IMR-90 (cell line): ENCODE measurements at places on chromosomes 12 and 14. TPM values are rescaled to one million over a fixed set of nuclear protein-coding genes. Genes with fewer than 3 reads are reported as not detected.
A peak's percentile ranks its signal among the peaks of the same experiment; 100 is the strongest.

GRCh38 chr12:1881936-1882335 lies 36.5 kb downstream of the CACNA2D4 start:
- no peak for DNase-seq

CSRP2 gene
- total RNA-seq: 156 and 157 TPM in 2 replicates

HOXC11 gene
- total RNA-seq: not detected in 2 replicates

RD3L gene
- not detected in 2 replicates for total RNA-seq

GPR65 gene
- 0.18 and 0.28 TPM in 2 replicates for total RNA-seq

SLC39A2 gene
- total RNA-seq: not detected in 2 replicates

DNA sequence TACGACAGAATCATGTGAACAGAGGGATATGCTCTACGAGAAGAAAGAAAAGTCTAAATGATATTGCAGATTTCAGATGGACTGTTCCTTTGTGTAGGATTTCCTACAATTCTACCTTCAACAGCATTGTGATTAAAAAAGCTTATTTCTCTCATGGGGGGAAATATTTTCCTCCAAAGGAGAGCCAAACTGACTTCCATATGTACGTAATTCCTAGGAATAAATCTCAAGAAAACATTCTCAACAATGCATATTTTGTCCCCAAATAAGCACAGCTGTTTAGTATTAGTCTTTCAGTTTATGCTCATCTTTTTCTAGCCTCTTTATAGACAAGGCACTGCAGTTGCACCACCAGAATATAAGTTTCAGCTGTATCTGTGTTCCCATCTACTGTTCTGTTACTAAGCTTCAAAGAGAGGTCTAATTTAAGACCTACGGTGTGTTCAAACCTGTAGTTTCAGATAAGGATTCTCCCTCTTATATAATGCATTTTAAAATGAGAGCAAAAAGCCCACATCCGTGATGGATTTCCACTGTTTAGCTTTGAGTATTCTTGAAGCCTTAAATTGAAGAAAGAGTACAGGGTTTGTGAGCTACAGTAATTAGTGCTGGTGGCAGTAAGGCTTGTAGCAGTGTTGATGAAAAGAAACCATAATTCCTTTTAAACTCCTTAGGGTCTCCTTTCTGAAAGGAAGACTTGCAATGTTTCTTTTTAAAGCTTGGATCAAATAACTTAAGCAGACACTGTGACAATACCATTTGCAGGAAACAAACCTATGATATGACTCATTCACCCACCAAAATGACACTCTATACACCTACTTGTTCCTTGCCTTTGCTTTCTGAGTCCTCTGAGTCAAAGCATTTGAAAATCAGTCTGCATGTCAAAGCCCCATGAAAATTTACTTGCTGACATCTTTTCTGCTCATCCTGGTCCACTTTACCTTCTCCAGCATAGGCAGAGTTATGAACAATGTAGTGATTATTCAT lies 754.1 kb downstream of the NOVA1 start:
- no peak for DNase-seq

GRCh38 chr12:31260840-31261239 lies 65.1 kb downstream of the SINHCAF start:
- no peak for DNase-seq

DNA sequence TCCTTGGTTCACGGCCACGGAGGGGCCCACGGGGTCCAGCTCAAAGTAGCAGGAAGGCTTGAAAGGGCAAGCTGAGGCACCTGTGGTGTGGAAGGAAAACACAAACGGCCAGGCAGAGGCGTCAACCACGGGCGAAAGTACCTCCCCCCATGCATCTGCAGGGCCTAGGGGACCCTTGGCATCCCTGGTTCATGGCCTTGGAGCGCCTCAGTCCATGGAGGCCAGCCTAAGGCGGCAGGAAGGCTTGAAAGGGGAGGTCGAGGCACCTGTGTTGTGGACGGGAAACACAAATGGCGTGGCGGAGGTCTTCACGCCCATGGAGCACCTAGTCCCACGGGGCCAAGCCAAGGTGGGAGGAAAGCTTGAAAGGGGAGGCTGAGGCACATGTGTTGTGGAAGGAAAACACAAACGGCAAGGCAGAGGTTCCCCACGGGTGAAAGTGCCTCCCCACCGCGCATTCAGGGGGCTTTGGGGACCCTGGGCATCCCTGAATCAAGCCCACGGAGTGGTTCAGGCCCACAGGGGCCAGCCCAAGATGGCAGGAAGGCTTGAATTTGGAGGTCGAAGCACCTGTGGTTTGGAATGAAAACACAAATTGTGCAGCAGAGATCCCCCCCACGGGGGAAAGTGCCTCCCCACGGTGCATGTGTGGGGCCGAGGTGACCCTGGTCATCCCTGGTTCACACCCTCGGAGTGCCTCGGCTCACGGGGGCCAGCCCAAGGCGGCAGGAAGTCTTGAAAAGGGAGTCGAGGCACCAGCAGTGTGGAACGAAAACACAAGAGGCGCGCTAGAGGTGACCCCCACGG lies 380.8 kb downstream of the ALG10 start:
- DNase-seq: no peak

GRCh38 chr14:93128725-93129459 lies 13.2 kb upstream of the ITPK1 start:
- no peak for DNase-seq

PAWR gene
- total RNA-seq: 13.6 and 34.4 TPM in 2 replicates

DNA sequence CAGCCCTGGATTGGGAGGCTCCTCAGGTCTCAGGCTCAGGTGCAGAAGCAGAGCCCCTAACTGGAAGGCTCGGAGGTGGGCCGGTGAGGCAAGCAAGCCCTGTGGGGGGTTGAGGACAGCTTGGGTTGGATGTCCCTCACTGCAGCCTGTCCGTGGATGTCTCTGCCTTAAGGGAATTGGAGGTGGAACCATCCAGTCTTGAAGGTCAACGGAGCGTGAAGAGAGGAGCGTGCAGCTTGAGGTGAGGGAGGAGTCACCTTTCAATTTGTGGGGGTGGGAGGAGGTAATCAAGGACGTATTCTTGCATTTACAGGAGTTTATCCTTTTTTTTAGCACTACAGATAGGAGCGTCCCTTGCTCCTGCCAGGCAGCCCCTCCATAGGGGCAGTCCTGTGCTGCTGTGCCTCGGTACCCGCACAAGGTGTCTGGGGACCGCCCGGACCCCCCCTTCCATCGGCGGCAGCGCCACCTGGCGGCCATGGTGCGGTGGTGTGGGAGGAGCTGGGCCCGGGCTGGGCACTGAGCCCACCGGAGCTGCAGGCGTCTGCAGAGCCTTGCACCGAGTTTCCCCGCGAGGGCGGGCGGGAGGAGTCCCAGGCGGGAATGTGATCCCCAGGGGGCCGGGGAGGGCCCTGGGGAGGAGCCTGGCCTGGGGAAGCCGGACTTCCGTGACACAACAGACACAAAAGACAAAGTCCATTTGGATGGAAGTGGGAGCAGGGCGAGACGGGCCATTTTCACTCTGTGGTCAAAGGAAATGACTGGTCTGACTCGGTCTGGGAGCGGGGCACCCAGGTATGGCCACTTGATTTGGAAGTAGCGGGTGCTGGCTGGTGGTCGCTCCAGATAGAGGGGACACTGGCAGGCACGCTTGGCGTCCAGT lies 864 bp downstream of the DNAJC22 start:
- DNase-seq: peak; percentile 89

GRCh38 chr12:1444142-1444516 lies 150.3 kb downstream of the FBXL14 start:
- no peak for DNase-seq

GRCh38 chr14:77184396-77185092 lies 2.9 kb downstream of the TMEM63C start:
- no peak for DNase-seq

DNA sequence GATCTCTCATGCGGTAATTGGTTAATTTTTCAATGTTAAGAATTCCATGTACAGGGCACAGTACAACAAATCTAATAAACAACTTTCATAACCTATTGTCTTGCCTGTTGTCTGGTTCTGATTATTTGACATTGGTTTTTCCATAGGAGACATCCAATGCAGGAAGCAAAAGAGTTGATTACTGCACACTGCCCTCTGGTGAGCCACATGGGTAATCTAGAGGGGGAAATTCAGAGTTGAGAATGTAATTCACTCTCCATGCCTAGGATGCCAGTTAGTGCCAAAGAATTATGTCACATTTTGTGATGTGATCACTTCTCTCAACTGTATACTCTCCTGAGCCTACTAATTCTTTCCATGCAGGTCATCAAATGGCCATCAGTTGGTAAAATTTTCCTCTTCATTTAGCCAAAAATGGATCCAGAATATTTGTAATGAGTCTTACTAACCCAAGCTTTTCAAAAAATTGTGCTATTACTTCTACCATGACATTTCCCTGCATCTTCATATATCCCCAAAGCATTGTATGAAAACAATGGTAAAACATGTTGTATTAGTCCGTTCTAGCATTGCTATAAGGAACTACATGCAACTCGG lies 17.7 kb upstream of the CCDC91 start:
- DNase-seq: peak; percentile 68

- DNase-seq: no peak
Measured at GRCh38 chr12:20711846-20712245, 16.7 kb downstream of the SLCO1C1 start.

KCNA5 gene
- not detected in 2 replicates for total RNA-seq

ATF7IP gene
- total RNA-seq: 22.8 and 30.6 TPM in 2 replicates

DNA sequence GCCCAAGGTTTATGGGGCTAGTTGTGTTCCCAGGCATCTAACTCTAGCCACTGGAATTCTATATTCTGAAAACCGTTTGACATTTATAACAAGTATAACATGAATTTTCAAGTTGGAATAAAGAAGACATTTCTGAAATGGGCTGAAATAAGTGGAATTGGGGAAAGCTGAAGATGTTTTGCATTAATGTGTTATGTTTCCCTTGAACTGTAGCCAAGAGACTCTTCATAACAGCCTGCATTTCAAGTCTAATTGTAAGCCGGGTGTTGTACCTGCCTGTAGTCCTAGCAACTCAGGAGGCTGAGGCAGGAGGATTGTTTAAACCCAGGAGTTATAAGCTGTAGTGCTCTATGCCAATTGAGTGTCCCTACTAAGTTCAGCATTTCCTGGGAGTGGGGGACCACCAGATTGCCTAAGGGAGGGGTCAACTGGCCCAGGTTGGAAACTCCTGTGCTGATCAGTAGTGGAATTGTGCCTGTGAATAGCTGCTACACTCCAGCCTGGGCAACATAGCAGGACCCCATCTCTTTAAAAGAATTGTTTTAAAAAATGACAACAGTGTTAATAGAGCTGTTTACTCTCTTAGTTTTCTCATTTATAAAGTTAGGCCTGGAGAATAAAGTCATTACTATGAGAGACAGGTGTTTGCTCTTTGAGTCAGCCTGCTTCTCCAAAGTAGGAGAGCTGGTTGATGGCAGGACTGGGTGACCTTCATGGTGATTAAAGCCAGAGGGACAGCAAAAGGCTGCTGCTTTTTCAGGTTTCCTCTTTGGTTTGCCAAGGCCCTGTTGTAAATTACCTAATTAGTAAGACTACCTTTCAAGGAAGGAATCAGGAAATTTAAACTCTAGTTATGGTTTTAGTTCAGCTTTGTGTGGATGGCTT lies 483.6 kb upstream of the RGS6 start:
- no peak for DNase-seq

DNA sequence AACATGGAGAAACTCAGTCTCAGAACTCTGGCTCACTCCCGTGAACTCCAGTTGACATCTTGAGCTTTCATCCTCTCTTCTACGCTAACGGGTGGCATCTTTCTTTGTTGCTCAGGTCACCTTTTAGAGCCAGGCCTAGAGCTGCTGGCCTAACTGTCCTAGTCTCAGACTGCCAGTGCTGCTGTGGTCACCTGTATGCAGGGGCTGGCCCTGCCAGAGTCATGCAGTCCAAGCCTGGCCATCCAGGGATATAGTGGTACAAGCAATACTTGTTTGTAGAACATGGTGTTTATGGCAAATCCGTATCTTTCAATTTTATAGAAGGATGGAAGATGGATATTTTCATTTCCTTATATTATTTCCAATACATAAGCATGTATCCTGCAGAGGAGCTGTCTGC lies 117.2 kb downstream of the PELI2 start:
- DNase-seq: no peak

DNA sequence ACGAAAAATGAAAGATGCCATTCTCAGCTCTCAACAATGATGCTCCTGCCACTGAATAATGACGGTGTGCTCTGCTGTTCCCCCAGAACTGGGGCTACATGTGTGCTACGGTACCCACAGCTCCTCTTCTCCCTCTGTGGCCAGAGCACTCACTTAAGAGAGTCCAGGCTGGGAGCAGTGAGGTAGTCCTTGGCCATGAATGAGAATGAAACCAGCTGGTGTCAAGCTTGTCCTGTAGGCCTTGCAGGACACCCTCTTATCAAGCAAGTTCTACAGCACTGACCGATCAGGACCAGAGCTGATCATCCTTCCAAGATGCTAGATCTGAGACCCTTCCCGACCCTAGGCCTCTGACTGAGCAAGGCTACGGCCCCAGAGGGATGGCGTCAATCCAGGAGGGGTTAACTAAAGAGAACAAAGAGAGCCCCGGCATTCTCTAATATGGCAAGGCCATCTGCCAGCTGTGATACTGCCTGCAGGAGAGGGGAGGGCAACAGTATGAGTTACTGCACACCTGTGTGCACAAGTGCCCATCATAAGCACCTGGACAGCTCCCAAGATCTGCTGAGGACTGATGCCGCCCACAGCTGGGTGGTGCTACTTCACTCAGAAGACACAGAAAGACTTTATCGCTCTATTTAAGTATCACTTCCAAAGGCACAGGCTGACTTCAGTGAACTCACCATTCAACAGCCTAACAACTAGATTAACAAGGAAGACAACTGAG lies 30.5 kb downstream of the APPL2 start:
- no peak for DNase-seq

MIPOL1 gene
- total RNA-seq: 5.9 and 11.4 TPM in 2 replicates

GRCh38 chr14:50599700-50600444 lies 39.9 kb downstream of the ATL1 start:
- peak; percentile 60 for DNase-seq

GRCh38 chr14:47252802-47253201 lies 422.6 kb downstream of the MDGA2 start:
- no peak for DNase-seq

- DNase-seq: no peak
Measured at GRCh38 chr14:79376557-79376956, 834.7 kb downstream of the DIO2 start.

GRCh38 chr14:103862393-103862782 lies 15.0 kb upstream of the PPP1R13B start:
- DNase-seq: no peak

DNA sequence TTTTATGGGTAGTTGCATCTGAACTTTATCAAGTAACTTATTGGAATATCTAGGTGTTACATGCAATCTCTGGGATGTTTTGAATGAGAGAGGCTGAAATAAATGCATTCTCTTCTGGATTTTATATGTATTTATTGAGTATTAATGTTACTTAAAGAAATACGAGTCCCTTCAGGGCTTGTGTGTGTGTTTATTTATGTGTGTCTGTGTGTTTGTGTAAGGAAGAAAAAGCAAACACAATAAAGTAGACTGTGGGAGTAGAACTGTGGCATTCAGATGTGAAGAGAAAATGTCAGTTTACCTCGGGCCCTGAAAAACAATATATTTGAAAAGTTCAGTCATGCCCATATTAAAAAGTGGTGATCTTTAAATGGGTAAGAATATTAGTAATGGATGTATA lies 250.5 kb downstream of the RPL10L start:
- DNase-seq: no peak
